KG1 (cell line): ENCODE measurements at places on chromosomes 6 and 20.

GRCh38 chr6:24581084-24581669, 64.8 kb downstream of the KIAA0319 start:
- peak; percentile 40 for DNase-seq

DNA sequence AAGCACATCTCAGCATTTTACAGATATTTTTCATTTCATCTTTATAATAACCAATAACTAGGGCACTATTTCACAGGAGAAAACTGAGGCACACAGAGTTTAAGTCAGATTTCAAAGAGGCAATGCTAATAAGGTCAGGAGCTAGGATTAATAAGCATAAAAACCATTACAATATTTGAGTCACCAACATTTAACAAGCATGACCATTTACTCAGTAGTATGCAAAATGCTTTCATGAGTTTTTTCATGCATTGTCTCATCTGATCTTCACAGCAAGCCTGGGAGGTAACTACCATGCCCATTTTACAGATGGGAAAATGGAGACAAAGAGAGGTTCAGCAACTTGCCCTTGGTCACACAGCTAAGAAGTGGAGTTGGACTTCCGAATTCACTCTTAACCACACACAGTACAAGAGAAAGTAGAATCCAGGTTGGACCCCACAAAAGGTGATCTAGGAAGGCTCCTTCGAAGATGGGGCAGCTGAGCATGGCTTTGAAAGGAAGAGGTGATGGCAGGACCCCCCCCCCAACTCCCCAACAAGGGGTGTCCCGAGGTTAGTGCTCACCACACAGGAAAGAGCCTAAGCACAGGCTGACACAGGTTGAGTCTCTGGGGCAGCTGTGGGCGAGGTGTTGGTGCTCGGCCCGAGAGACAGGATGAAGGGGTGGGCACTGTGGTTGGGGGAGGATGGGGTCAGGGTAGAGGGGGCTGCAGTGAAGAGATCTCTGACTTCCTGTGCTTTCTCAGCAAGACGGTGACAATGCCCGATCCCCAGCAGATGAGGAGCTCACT, 108.8 kb downstream of the PREX1 start:
- peak; percentile 79 for DNase-seq

DNA sequence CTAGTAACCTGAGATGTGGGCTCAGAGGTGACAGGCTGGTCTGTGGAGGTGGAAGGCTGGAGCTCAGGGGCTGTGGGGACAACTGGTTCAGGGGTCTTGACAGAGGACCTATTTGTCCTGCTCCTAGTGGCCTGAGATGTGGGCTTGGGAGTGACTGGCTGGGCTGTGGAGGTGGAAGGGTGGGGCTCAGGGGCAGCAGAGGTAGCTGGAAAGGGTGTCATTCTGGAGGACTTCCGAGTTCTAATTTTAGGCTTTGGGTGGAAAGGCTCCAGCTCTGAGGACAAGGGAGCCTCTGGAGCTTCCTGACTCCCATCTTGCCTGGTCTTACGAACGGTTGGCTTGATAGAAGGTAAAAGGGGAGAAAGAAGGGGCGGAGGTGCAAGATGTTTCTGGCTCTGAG, 11.5 kb downstream of the MDC1 start:
- DNase-seq = no peak

- no peak for DNase-seq
These were observed 98.1 kb upstream of the TNFAIP3 start for GRCh38 chr6:137768935-137769334.

DNA sequence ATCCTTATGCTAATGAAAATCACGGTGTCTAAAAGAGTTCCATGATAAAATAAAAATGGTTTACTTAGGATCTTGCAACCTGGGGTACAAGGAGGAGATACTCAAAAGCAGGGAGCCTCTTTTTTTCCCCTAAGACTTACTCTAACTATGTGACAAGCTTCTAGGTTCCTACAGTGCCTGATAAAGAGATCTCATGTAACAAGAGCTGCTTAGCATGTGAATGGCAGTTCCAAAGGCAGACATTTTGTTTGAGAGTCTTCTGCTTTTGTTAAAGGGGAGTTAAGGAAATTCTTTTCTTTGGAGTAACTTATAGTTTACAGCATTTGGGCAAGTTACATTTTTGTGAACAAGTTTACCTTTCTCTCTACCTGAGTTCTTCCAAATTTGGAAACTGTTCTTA, 945.8 kb upstream of the ADGRB3 start:
- no peak for DNase-seq

DNA sequence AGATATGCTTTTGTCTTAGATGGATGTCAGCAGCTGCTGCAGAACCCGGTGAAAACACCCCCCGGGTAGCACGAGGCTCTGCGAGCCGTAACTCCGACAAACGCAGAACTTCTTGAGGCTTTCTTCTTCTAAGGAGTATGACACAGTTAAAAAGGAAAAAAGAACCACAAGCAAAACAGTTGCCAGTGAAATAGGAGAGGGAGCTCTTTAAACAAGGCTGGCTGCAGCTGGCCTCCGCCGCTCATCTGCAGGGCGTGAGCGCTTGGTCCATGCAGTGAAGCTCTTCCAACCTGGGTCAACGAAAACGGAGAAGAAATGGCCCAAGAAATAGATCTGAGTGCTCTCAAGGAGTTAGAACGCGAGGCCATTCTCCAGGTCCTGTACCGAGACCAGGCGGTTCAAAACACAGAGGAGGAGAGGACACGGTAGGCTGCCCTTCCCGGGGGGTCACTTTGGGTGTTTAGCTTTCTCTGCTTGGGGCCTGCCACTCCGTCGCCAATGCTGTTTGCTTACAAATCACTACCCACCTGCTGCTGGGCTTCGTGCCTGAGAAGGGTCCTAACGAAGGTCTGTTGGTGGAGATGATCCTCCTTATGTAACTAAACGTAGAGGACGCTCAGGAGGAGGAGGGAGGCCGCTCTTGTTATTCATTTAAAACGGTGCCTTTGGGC, 13.2 kb downstream of the SYTL3 start:
- no peak for DNase-seq

DNA sequence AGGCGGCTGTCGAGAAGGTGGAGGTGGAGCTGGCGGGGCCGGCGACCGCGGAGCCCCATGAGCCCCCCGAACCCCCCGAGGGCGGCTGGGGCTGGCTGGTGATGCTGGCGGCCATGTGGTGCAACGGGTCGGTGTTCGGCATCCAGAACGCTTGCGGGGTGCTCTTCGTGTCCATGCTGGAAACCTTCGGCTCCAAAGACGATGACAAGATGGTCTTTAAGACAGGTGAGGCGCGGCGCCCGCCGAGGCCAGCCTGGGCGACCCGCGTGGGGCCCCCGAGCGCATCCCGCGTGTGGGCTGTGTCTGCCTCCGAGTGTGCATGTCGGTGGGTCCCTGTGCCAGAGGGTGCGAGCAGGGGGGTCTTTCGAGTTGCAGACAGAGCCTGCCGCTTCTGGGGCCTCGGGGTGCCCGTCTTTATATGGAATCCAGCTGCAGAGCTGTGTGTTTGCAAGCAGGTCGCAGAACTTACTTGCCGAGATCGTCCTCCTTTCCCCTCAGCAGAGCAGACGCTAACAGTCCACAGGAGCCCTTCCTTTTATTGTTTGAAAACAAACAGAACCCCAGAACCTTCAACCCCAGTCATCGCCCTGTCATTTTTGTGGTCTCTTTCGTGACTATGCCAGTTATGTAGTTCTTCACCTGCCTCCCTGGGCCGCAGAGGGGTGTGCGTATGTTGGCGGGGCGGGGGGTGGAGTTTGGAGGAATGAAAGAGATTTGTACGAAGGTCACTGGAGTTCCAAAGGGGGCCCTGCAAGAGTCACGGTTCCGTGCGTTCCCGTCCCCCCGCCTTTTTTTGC, 766 bp downstream of the SLC16A10 start:
- DNase-seq = no peak

GRCh38 chr6:44219053-44219814, 2.5 kb downstream of the MYMX start:
- DNase-seq = no peak
